SK-N-DZ (cell line): ENCODE measurements at places on chromosomes 7 and 10.

GRCh38 chr10:3068968-3069737, 1.8 kb downstream of the PFKP start:
- no peak for DNase-seq

DNA sequence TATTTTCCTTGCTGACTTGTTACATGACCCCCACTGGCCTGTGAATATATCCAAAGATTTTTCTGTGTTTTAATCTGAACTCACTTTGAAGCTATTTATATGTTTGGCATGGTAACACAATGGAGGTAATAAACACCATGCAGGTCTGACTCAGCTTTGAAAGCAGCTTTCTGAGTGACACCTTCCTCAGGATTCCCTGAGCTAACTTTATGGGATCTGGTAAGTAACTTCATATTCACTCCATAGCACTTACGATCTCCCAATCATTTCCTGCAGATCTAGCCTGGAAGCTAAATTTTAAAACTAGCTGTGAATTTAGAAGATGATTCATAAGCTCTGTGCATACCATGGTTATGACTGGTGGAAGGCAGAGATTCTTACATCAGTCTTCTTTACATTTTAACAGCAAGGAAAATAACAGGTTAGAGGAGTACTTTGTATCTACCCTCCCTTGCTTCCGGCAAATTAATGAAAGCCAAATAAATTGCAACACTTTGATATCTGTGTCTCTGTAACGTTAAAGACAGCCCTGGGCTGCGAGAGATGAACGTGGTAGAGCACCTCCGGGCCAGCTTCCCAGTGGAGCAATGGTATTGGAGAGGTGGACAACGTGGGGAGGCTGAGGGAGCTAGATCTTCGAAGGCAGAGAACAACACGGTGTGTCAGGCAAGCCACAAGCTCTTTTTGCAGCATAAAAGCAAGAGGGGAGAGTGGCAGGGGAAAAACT, 170.2 kb upstream of the KLF14 start:
- no peak for DNase-seq

DNA sequence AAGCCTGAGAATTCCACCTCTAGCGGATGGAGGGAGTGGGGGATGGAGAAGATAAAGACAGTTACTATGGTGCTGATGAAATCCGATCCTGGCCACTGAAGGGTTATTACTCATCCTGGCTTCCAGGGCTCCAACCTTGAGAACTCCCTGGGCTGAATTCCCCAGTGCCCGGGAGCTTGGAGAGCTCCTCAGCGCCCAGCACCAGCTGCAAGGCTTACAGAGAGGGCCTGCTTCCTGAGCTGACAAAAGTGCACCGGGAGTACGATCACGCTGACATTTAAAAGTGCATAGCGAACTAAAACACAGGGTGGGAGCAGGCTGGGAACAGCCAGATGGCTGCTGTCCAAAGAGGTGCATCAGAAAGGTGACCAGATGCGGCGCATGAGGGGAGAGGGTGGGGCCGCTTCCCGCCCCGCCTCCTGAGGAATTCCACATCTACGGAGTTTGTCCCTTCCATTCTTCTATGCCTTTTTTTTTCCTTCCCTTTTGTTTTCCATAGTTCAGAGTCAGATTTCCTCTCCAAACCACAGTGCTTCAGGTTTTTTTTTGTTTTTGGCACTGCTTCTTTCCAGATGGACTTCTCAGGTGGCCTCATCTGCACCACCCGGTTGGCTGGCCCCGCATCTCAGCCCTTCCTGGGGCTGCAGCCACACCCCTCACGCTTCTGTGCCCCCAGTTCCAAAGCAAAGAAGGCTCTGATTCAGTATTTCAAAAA, 62.4 kb upstream of the MKRN1 start:
- peak; percentile 95 for DNase-seq

DNA sequence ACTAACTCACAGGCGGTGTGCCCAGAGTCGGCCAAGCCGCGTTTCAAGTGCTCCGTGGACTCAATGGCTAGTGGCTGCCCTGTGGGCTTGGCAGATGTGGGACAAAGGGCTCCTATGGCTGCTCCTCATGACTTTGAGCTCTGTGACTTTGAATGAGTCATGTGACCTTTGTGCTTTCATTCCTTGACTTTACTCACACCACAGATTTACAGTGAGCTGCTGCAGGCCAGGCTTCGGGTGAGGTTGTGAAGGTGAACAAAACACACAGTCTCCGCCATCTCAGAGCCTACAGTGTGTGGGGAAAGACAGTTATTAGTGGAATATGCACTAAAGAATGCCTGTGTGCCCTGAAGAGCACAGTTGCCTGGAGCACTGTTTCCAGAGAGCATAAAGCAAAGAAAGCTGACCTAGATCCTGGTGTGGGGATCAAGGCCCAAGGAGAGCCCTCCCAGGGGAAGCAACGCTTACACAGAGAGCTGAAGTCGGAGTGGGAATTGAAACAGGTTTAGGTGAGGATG, 29.7 kb upstream of the PLEKHA1 start:
- DNase-seq, result no peak

DNA sequence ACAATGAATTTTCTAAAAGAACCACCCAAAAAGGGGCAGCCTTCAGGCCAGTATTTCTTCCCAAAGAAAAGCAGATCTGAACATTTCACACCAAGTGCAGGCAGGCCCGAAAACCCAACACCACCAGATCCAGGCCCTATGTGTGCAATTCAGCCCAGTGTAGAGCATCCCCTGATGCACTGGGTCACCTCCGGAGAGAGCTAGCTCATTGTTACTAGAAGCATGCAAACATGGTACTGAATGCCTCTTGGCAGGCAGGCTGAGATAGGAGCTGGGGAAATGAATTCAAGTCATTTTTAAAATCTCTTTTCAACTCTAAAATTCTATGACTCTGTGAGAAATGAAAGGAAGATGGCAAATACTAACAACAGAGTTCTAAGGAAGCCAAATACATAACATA, 174.8 kb downstream of the ELMO1 start:
- no peak for DNase-seq

GRCh38 chr7:92987538-92987937, 130.2 kb downstream of the SAMD9 start:
- DNase-seq, result no peak

DNA sequence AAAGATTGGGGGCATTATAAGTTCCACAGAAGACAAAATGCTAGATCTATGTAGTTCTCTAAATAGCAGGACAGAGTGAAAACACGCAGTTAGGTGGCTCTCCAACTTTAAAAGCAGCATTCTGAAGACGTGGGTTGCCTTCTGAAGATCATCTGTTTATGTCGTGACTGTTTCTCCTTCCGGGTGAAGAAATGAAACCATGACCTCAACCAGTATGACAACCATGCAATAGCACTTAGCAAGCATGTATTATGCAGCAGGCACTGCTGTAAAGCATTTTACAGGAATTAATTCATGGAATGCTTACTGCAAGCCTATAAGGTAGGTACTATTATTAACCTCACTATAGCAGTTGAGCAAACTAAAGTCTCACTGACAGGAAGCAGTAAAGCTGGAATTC, 125.2 kb downstream of the SLC25A13 start:
- DNase-seq, result no peak

DNA sequence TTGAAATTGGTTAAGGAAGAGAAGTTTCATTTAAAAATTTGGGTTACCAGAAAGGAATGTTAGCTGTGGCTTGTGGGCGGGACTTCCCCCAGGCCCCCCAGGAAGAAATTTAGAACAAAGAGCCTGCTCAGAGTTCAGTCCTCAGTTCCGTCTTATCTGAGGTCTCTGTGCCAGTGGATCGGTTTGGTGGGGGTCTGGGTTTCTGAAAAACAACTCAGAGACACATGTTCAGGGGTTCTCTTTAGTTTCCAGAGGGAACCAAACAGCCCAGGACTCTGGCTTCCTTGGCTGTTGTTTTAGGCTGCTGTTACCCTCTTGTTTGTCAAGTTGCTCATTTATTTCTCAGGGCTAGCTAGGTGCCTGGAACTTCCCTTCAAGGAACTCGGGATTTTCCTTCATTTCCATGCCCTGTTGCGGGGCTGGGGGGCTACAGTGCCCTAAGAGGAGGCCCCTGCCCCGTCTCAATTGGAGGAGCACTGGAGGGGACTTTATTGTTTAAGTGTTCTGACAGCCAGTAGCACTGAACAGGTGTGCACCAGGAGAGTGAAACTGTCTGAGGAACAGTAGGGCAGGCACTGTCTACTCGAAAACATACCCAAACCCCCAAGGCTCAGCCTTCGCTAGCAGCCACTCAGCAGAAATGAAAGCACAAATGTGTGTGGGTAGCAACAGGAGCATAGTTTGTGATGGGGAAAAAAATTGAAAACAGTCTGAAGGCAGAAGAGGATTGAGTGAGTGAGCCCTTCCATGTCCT, 59.9 kb downstream of the ALOX5 start:
- DNase-seq, result no peak

DNA sequence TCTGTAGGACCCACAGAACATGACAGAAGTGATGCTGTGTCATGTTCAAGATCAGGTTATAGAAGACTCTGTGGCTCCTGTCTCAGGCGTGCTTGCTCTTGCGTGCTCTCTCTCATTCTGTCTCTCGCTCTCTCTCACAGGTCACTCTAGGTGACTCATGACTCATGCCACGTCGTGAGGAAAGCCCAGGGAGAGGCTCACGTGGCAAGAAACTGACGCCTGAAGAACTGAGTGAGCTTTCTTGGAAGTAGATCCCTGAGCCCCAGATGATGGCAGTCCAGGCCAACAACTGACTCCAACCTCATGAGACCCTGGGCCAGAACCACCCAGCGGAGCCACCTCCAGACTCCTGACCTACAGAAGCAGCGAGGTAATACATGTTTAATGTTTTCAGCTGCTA, 103.3 kb downstream of the DNMBP start:
- no peak for DNase-seq

DNA sequence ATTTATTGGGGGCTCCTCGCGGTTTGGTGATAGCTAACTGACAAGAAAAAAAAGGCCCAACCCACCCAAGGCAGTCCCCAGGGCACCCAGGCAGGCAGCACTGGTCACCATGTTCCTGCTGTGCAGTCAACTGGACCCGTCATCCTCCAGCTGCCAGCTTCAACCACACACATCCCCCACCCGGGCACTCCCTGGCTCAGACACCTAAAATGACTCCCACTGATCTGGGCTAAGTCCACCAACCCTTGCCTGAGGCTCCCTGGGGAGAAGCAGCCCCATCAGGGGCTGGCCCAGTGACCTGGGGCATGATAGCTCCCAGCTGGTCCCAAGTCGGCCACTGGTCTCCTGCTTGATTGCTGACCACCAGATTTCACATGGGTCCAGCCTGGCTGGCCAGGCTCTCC, 161.8 kb downstream of the NRF1 start:
- no peak for DNase-seq

DNA sequence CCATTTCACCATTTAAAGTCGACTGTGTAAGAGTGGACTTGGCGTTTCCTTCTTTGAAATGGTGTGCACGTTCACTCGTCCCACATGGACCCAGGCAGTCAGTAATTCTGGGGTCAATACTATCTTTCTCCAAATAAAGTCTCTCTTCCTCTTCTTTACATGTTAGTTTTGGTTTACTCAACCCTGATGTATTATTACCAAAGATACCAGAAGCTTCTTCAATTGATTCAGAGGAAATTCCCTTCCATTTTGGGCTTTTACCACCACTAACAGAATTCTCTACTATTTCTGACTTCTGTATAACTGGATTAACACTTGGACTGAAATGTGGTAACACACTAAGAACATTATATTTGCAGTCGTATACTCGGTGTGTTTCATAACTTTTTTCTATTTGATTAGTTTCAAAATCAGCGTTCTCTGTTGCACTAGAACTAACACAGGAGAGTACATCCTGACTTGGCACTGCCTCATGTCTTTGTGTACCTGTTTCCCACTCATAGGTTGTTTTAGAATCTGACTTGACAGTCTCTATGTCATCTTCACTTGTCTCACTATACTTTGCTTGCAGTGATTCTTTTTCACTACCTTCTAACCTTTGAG, 60.8 kb downstream of the LARP4B start:
- DNase-seq, result no peak

- DNase-seq, result no peak
These were observed 59.4 kb upstream of the FRMD4A start for GRCh38 chr10:14389981-14390590.

GRCh38 chr7:133320891-133321290, 68.0 kb downstream of the EXOC4 start:
- no peak for DNase-seq

DNA sequence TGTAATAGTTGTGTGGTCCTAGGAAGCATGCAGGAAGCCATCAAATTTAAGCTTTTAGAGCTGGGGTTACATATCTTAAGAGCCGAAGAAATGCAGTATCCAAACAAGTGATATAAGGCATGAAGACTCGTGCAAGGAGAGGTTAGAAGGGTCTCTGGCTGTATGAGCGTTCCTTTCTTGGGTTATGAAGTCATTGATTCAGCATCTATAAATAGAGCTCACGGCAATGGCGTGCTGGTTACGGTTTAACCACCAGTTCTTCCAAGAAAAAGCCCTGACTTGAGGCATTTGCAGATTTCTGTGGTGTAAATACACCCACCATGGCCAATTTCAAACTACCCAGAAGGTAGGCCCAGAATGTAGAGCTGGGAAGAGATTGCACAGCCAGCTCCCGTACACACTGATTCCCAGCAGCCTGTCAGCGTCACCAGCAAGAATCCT, 72.0 kb upstream of the KAT6B start:
- DNase-seq, result no peak

- DNase-seq, result no peak
These were observed 6.8 kb downstream of the TBATA start for GRCh38 chr10:70778267-70778924.

DNA sequence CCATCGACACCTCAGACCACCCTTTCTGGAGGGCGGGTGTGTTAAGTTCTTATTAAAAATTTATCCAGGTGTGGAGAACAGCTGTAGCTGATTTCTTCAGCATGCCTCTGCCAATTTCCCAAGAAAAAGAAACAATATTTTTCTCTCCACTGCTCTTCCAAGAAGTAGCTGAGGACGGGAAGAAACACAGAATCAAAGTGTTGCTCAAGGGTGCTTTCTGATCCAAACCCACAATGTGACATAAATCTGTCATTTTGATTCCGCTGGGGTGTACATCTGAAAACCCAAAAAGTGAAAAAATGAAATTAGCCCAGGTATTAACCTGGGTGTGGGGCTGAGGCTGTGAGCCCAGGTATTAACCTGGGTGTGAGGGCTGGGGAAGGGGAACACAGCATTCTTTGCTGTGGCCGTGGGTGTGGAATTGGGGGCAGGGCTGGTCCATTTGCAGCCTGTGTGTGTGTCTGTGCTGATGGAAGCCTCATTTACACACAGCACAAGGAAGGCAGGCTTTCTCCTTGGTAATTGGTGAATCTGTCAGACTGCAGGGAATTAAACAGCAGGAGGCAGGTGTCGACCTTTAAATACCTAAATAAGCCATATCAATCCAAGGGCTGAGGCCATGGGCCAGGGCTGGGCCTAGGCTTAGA, 48.4 kb upstream of the CCDC3 start:
- DNase-seq, result no peak

GRCh38 chr7:111029574-111030251, 61.2 kb upstream of the LRRN3 start:
- DNase-seq, result no peak

DNA sequence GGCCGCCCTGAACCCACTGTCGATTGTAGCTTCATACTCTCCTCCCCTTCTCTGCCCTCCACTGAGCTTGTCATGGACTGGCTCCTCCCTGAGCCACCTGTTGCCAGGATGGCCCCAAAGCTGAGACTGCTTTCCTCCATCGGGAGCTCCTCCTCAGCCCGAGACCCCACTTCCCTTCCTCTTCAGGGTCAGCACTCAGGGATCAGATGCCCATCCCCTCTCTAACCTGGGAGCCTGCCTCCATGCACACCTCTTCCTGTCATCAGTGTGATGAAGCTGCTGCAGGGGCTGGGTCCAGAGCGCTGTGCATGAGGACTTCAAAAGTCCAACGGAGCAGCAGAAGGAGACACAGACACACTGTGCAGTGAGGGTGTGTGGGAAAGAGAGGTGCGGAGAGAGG, 201.1 kb downstream of the WDR37 start:
- no peak for DNase-seq

- DNase-seq, result peak; percentile 30
These were observed 114.3 kb downstream of the TBXAS1 start for GRCh38 chr7:139943401-139943800.
